ENCODE measurements at places on chromosomes 7 and 10. TPM values are rescaled to one million over a fixed set of nuclear protein-coding genes. Genes with fewer than 3 reads are reported as not detected.

VWDE gene
- total RNA-seq: not detected

EN2 gene
- total RNA-seq: 7.2 TPM

GRCh38 chr7:84953234-84953633, 233.6 kb downstream of the SEMA3D start:
- DNase-seq: no peak
- H3K27me3 ChIP-seq: no peaks in the 10 kb centered on the region
- H3K36me3 ChIP-seq: no peaks in the 10 kb centered on the region
- H3K27ac ChIP-seq: peak overlapping the region; percentile 53
- peaks cover 5% of the 10 kb centered on the region for H3K4me1 ChIP-seq

DNA sequence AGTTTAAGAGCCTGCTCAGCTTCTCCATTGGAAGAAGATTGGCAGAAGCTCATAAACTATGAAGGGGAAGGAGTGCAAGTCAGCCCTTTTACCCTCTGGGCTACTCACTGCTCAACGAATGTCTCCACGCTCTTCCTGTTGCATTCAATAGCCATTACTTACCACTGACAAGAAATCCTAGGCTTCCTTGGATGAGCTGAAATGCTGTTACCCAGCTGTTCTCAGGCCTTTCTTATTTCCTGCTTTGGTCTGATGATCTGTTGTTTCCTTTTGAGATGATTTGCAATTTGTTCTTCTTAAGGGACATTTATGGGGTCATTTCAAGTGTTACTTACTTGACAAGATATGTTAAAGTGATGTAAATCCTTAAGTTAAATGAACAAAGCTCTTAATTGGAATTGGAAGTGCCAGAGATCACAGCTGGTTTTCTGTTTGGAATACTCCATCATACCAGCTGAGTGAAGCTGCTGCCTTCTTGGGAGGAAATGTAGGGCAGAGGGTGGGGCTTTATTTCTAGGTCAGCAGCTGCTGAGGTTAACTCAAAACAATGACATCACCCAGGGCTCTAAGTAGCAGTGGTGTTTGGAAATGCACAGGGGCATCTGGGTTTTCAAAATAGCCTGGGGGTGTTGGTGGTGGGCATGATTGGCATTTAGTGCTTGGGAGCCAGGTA, 170.0 kb downstream of the PRKCQ start:
- no peaks in the 10 kb centered on the region for H3K36me3 ChIP-seq
- H3K4me3 ChIP-seq: no peak overlapping the region
- peaks cover 20% of the 10 kb centered on the region for H3K27me3 ChIP-seq
- no peaks in the 10 kb centered on the region for H3K4me1 ChIP-seq

- H3K27ac ChIP-seq: peak overlapping the region; percentile 53
- peaks cover 20% of the 10 kb centered on the region for H3K4me1 ChIP-seq
- no peak overlapping the region for H3K4me3 ChIP-seq
- no peaks in the 10 kb centered on the region for H3K27me3 ChIP-seq
Observed at GRCh38 chr10:670990-671389, 18.5 kb downstream of the DIP2C start.

- H3K4me3 ChIP-seq: no peak overlapping the region
- H3K27ac ChIP-seq: no peak overlapping the region
- no peaks in the 10 kb centered on the region for H3K36me3 ChIP-seq
Observed at GRCh38 chr7:94883616-94884015, 23.8 kb upstream of the PPP1R9A start.

DNA sequence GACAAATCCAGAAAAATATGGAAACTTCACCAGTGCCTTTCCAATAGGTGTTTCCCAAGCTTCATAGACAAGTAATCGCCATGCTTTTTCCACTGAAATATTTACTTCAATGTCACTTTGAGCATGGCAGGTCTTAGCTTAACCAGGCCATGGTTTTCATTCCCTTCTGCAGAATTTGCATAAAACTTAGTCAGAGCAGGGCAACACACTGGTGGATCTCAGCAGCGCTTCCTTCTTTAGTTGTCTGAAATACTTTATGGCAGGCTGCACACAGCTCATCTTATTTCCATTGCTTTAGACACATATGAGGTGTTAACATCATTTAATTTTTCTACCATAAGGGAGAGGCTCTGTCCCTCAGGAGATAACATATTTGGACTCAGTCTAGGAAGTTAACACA, 102.9 kb upstream of the AHR start:
- no peaks in the 10 kb centered on the region for H3K36me3 ChIP-seq
- no peak for DNase-seq
- H3K4me3 ChIP-seq: no peak overlapping the region
- no peaks in the 10 kb centered on the region for H3K27me3 ChIP-seq

DNA sequence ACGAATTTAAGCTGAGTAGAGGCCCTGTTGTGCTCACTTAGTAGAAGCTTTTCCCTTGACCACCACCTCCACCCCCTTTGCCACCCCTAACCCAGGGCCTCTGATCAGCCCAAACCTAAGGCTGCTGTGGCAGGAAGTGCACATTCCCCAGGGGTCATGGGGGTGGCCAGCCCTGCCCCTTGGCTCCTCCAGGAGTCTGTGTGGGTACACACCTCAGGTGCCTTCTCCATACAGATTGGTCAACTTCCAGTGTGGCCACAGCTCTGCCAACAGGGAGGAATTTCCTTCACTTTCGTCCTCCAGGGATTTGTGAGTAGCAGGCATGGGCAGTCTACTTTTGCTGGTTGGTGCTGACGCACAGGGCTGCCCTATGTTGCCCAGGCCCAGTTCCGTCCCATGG, 249.9 kb upstream of the ZNF32 start:
- H3K4me3 ChIP-seq: no peak overlapping the region
- H3K4me1 ChIP-seq: no peaks in the 10 kb centered on the region
- H3K27ac ChIP-seq: no peak overlapping the region

Measured in neural crest cell (in vitro differentiated cells).